H9 (cell line): ENCODE measurements at places on chromosomes 4 and X.

- no peak overlapping the region for H3K4me3 ChIP-seq
- H3K27ac ChIP-seq, result no peak overlapping the region
- 0 out of 2 replicates have a peak, but pooled peaks cover 2% of the 10 kb centered on the region for H3K4me1 ChIP-seq
- H3K27me3 ChIP-seq, result no peaks in the 10 kb centered on the region
These were observed 281.9 kb upstream of the HS3ST1 start for GRCh38 chr4:11710453-11711093.

GRCh38 chr4:38624311-38624710 lies 39.7 kb upstream of the KLF3 start:
- H3K4me1 ChIP-seq, result no peaks in the 10 kb centered on the region
- H3K27me3 ChIP-seq, result no peaks in the 10 kb centered on the region
- peaks cover 14% of the 10 kb centered on the region; the same call in 1 of the 2 replicates for H3K36me3 ChIP-seq

- peaks cover 15% of the 10 kb centered on the region for H3K36me3 ChIP-seq
- H3K27ac ChIP-seq, result no peak overlapping the region
- H3K4me1 ChIP-seq, result peaks cover 4% of the 10 kb centered on the region; the same call in 1 of the 2 replicates
- H3K27me3 ChIP-seq, result no peaks in the 10 kb centered on the region
- peak; percentile 41 for DNase-seq
- H3K4me3 ChIP-seq, result no peak overlapping the region
These were observed 104.6 kb downstream of the NPFFR2 start for GRCh38 chr4:72136429-72136828.

GRCh38 chr4:17636696-17637622 lies 22.5 kb downstream of the MED28 start:
- H3K4me1 ChIP-seq, result no peaks in the 10 kb centered on the region
- peak; percentile 86 for DNase-seq
- H3K27ac ChIP-seq, result no peak overlapping the region
- H3K36me3 ChIP-seq, result peaks cover 17% of the 10 kb centered on the region; the same call in 2 of the 3 replicates
- H3K4me3 ChIP-seq, result no peak overlapping the region
